ENCODE measurements at places on chromosomes 5 and 9.

DNA sequence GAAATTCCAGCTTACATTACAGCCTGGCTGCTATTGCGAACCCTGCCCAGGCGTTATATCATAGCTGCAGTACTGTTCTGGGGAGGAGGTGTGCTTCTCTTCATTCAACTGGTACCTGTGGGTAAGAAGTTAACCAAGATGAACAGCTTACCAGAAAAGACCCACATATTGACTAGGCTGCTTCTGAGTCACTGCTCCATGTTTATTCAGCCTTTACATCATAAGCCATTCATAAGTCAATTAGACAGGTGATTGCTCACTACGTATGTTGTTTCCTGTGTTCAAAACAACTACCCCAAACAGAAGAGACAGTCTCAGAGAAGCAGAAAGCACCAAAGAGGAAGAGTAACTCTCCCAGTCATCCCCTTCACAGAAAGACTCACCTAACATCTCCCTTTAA lies 34.7 kb upstream of the SLC22A5 start:
- no peak for DNase-seq

DNA sequence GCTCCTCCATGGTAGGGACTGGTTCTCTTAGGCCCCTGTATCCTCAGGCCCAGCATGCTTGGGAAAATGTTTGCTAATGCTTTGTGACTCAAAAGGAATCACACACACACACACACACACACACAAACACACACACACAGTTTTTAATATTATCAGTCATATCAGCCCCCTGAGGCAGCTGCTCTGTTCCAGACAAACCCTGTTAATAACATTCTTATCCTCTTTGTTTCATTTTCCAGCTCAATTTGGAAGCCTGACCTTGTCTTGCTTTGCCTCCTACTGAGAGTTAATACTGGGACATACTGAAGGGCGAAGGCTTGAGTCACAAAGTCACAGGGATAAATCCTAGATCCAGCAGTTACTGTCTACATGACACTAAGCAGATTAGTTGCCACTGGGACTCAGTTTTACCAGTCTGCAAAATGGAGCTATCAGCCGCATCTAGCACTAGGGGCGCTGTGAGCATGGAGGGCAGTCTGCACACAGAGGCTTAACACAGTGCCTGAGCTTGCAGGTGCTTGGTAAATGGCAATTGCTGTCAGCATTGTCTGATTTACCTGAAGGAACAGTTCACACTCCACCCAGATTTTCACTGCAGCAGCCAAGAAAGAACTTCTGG lies 37.1 kb upstream of the KCNMB1 start:
- DNase-seq = no peak

DNA sequence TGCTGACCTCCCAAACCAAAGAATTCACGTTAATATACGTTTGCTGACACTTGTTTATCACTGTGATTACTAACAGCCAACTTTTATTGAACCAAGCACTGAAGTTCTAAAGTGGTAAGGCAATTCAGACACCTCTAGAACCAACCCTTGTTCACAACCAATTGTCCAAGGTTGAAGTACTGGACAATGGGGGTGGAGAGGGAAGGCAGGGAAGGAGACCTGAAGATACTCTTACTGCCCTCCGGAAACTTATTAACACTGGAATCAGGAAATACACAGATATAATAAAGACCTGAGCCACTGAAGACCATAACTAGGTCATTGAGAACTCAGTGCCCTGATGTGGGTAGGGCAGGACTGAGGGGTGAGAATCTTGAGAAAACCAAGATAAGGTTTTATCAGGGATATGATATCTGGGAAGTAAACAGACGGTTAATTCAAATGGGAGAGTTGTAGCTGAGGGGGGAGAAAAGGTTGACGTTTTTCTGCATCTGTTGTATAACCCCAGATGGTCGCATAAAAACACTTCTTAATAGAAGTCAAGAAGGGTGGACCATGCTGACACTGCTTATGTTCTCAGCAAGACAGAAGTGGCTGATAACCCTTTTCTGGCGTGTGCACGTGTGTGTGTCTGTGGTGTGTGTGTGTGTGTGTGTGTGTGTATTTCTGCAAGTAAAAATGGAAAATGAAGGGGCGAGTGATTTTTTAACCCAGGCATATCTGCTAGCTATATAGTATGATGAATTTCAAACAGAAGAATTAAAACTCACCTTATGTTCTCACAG lies 125.9 kb downstream of the LHFPL2 start:
- DNase-seq = no peak

GRCh38 chr9:131167146-131167692 lies 41.8 kb downstream of the NUP214 start:
- DNase-seq = no peak

GRCh38 chr5:175555168-175555785 lies 76.9 kb downstream of the SFXN1 start:
- DNase-seq = no peak
